Thoracic aorta endothelial cell (primary cell): ENCODE measurements at places on chromosomes 16 and 17. TPM values are rescaled to one million over a fixed set of nuclear protein-coding genes. Genes with fewer than 3 reads are reported as not detected.

Gene PGP
- total RNA-seq = 16.7 and 26.2 TPM in 2 replicates

Gene HAP1
- total RNA-seq = 0.07 and 0.53 TPM in 2 replicates

Gene LGALS9
- total RNA-seq = 5.6 and 12.3 TPM in 2 replicates

Gene POLG2
- 12.0 and 12.1 TPM in 2 replicates for total RNA-seq

Gene ADAD2
- total RNA-seq = not detected in 2 replicates

Gene TMEM98
- 47.2 and 122 TPM in 2 replicates for total RNA-seq

Gene CTF1
- total RNA-seq = 0.13 and 0.14 TPM in 2 replicates

Gene CPHXL2
- not detected in 2 replicates for total RNA-seq

Gene KRTAP4-3
- total RNA-seq = not detected in 2 replicates

Gene FADS6
- not detected in 2 replicates for total RNA-seq

Gene CRHR1
- total RNA-seq = not detected in 2 replicates

Gene PFAS
- 61.8 and 80.9 TPM in 2 replicates for total RNA-seq

Gene PRSS27
- total RNA-seq = 0.22 and 0.53 TPM in 2 replicates

Gene MGAT5B
- total RNA-seq = 1.4 and 1.6 TPM in 2 replicates

Gene WDR90
- total RNA-seq = 14.6 and 26.4 TPM in 2 replicates

Gene NOS2
- total RNA-seq = not detected in 2 replicates

Gene GP1BA
- total RNA-seq = not detected in 2 replicates

Gene CDIP1
- total RNA-seq = 21.3 and 26.1 TPM in 2 replicates

Gene MYO15A
- total RNA-seq = 0.22 and 0.27 TPM in 2 replicates

Gene CCDC40
- 2.0 TPM in 2 replicates for total RNA-seq

Gene RBFOX1
- not detected in 2 replicates for total RNA-seq

Gene SRCIN1
- total RNA-seq = 0.22 and 0.27 TPM in 2 replicates

Gene GSDMA
- total RNA-seq = not detected in 2 replicates

Gene BCL6B
- 86.7 and 109 TPM in 2 replicates for total RNA-seq

Gene KCNAB3
- total RNA-seq = 0.72 and 1.2 TPM in 2 replicates

Gene RAMP2
- 1.5 and 2.4 TPM in 2 replicates for total RNA-seq

Gene ULK2
- total RNA-seq = 12.0 and 20.7 TPM in 2 replicates

Gene TSNAXIP1
- 0.13 and 0.14 TPM in 2 replicates for total RNA-seq

Gene TEKT3
- total RNA-seq = not detected in 2 replicates

Gene SLC6A2
- total RNA-seq = not detected in 2 replicates
